Astrocyte (in vitro differentiated cells and primary cell): ENCODE measurements at places on chromosomes 12 and 14.

- no peak for DNase-seq
These were observed 28.4 kb upstream of the TRAF3 start for GRCh38 chr14:102748806-102749205.

GRCh38 chr12:84412226-84412625 is 500.4 kb downstream of the SLC6A15 start:
- no peak for DNase-seq

DNA sequence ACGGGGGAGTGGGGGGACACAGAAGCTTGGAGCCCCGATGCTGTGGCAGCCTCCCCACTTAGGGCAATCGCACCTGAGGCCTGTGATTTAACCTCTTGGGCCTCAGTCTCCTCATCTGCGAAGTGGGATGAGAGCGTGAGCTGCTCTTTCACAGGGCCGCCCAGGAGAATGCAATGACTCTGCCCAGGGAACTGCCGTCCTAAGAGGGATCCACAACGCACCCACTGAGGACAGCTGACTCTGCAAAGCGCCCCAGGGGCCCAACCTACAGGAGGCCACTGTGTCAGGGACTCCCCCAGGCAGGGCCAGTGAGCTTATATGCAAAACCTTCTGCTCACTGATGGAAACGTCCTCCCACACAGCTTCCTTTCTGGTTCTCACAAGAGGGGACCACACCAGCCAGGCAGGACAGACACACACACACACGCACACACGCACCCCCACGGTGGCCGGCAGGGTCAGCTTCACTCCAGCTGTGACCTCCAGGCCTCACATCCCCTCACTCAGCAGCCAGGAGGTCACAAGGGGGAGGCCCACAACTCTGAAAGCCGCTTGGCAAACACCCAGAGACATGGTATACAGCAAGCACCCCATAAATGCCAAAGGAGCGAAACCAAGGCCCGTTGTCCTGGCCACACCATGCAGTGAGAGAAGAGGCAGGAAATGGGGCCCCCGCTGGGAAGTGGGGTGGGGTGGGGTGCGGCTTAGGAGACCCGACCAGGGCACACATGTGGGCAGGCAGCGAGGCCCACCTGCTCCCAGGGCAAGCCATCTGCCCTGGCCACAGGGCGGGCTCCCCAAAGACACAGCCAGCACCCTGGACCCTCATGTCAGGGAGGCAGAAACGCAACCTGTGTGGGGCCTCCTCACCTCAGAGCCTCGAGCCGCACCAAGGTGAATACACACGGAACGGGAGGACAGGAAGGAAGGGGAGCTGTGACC is 73.3 kb downstream of the NCOR2 start:
- no peak for DNase-seq

DNA sequence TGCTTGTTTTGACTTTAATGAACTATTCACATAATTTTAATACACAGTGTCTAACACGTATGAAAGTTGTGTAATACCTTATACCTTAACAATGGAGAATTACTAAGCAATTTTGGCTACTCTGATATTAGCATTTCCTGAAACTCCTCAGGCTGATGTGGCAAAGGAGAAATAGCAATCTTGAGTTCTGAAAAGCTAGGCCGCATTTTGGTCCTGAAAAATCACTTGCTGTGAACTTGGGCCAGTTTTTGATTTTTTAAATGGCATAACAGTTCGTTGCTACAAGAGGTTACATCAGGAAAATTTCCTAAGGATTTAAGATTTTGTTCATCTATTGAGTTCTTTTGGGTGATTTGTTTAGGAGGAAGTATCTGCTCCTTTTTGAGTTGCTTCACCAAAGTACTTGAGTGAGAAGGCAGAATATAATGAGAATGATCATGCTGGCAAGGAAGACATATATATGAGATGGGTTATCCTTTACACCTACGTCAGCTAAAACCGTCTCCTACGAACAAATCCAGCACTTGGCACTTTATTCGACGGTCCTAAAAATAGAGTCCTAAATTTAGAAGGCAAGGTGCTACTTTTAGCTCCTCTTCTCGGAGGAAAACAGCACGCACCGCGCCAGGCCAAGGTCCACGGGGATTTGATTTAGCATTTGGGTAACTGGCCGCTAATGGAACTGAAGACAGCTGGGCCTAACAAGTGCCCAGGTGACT is 32.2 kb downstream of the MIA2 start:
- DNase-seq: peak; percentile 50
